NAMALWA (cell line): ENCODE measurements at places on chromosomes 2 and 18.

GRCh38 chr2:199940373-199940772 lies 14.9 kb downstream of the TYW5 start:
- DNase-seq: peak; percentile 62

DNA sequence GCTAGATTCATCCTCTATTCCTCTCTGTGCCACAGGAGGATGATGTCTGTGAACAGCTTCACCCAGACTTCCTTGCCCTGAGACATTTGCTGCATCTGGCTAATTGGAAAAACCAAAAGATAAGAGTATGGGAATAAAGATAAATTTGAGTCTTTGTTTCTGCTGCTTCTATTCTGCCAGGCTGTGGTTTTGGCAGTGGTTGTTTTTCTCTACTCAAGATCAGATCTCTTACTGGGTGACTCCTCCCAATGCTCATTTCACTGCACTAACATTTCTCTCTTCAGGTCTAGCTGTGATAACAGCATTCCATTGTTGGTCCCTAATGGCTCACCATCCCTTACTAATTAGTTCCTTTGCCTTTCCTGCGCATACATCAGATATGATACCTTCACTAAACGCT lies 89.5 kb downstream of the CALCRL start:
- no peak for DNase-seq

DNA sequence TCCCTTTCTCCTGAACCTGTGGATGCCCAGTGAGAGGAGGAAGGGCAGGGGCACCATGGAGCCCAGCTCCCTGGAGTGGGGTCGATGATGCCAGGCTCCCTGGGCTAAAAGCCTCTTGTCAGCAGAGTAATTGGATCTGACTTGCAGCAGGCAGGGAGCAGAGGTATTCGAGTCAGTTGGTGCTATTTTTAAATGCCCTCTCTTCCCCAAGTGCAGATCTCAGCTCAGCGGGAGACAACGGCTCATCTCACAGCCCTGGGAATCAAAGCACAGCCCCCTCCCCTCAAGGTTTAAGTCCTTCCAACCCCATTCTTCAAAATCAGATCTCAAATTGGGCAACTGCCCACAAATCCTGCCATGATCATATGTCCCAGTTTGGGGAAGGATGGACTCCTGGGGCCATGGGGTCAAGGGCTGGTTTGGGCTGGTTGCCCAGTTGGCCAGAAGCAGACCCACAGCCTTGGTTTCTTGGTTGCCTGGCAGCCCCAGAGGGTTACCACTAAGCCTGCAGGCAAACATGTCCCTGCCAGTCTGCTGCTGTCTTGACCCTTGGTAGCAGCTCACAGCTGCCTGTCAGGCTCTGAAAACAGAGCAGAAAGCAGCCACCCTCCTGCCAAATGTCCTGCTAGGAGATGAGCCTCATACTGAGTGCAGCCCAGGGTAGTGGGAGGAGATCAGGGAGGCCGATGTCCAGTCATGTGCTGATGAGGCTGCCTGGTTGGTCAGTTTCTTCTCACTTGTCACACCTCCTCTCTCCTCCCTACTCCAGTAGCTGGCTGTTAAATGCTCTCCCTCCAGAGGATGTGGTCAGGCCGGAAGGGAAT lies 244.9 kb downstream of the LOXHD1 start:
- no peak for DNase-seq

GRCh38 chr2:99605036-99605435 lies 115.2 kb upstream of the REV1 start:
- DNase-seq: no peak

DNA sequence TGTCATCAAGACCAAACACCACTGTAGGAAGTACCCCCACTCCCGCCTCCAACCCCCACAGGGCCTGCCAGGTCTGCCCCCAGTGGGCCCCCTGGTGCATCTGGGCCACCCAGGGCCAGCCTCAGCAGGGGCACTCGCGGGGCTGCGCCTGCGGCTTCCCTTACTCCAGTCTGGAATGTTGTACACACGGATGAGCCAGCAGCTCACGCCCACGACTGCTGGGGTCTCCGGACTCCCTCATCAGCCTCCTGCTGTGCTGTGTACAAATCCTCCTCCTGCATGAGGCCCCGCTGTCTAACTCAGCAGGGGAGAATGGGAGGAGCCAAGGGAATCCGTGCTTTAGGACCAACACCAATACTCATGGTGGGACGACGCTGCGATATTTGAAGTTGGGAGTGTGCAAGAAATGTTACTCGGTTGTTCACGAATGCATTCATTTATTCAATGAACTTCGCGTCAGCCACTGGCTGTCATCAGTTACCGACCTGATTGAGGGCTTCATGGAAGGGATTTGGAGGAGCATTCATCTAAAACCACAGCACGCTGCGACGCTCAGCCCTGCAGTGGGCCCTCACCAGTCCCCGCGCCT lies 654 bp upstream of the ASB1 start:
- DNase-seq: no peak

GRCh38 chr2:1756456-1756855 lies 12.1 kb upstream of the PXDN start:
- no peak for DNase-seq

DNA sequence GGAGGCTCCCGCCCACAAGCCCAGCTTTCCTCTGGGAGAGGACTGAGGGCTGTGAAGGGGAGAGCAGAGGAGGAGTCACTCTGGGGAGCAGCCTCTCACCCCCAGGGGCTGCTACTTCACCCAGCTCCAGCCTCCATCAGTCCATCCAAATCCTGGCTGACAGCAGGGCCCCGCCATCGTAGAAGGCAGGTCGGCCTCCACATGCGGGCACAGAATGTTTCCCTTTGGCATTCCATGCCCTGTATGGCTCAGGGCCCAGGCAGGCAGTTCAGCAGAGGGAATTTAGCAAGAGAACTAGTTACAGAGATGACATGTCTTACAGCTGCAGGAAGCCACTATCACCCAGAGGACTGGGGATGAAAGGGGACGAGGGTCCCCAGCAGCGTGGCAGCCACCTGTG lies 6.4 kb upstream of the ODC1 start:
- DNase-seq: no peak

DNA sequence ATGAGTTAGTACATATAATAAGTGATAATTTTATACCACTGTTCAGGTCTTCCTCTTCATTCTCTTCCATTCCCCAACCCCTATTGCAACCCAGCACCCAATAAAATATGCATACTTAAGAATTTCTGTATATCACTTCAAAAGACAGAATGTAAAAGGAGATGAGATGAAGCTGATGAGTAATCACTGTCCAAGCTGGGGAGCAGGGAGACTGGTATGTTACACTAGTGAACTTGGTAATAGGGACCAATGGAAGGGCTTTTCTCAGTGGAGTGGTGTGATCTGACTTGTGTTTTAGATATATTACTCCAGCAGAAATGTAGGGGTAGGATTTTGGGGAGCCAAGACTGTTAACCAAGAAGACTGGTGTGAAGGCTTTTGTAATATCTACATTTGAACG lies 18.0 kb upstream of the ARHGAP28 start:
- no peak for DNase-seq

DNA sequence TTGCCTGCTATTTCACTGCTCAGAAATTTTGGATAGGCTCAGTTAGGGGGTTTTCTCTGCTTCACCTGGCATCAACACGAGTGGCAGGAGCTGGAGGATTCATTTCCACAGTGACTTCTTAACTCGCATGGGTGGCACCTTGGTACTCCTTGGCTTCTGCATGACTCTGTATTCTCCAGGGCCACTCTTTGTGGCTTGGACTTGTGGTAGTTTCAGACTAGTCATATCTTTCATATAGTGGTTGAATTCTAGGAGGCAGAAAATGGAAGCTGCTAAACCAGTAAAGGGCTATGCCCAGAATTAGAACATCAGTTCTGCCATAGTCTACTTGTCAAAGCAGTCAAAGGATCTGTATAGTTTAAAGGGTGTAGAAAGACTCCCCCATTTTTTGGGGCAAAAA lies 6.8 kb downstream of the MAIP1 start:
- DNase-seq: no peak

DNA sequence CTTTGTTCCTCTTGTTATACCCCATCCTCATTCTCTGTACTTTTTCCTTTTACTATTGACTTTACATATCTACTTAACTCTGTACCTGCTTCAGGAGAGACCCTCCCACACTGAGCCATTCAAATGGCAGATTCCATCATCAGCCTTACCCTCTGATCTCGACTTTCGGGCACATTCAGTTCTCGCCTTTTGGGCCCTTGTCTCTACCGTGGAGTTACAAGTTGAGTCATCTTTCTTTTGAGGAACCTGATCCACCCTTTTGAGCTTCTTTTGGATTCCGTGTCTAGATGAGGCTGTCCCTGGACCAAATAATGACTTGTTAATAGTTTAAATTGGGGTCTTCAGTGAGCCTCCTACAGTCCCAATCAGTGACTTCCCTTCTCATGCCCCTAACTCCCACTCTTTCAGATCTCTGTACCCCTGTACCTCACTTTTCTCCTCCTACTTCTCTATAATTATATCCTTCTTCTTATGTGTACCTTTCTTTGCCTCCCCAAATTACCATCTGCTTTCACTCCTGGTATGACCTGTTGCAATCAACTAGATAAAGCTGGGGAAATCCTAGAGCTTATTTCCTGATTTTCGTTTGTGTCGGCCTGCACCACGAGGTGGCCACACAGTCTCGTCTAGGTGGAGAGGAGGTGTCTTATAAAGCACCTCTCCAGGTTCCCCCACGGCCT lies 17.2 kb downstream of the SP110 start:
- peak; percentile 52 for DNase-seq

- DNase-seq: no peak
Measured at GRCh38 chr2:60479226-60480088, 74.0 kb downstream of the BCL11A start.

DNA sequence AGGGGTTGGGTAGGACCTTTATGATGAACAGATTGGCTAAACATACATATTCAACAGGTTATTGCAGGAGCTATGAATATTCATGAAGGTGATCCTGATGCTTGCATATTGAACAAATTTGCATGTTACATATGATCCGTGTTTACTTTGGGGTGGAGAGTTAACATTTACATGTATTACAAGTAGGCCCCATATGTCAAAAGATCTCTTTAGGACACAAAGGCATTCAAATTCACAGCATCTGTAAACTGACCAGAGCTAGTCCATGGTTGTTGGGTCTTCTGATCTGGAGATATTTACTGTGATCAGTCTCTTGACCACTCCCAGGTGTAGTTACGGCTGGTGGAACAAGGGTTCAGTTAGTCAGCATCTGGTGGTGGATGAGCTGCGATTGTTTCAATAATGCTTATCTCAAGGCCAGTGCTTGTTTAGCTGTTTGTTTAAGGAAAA lies 80.4 kb downstream of the PMAIP1 start:
- peak; percentile 51 for DNase-seq

DNA sequence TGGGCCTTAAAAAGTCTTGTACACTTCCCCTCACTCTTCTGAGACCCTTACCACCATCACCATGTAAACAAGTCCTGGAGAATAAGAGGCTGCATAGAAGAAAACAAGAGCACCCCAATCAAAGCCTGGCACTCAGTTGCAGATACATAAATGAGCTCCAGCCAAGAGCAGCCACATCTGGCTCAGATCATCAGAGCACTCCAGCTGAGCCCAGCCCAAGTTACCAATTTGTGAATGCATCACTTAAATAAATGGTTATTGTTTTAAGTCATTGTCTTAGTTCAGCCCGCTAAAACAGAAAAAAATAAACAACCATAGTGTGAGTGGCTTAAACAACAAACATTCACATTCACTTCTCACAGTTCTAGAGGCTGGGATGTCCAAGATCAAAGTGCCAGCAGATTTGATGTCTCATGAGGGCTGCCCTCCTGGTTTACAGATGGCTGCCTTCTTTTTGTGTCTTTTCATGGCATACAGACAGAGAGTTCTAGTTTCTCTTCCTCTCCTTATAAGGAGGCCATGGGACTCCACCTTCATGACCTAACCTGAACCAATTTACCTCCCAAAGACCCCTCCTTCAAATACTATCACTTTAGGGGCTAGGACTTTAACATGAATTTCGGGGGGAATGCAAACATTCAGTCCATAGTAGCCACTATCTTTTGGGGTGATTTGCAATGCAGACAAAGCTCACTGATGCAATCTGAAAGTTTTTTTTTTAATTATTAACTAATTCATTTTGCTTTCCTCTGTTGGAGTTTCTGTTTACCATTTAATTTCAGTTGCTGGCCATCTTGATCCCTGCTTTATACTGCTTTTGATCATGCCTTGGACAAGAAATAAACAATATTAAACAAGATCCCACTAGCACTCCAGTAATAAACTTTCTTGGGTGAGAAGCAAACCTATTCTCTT lies 187.5 kb upstream of the ACVR2A start:
- DNase-seq: no peak

DNA sequence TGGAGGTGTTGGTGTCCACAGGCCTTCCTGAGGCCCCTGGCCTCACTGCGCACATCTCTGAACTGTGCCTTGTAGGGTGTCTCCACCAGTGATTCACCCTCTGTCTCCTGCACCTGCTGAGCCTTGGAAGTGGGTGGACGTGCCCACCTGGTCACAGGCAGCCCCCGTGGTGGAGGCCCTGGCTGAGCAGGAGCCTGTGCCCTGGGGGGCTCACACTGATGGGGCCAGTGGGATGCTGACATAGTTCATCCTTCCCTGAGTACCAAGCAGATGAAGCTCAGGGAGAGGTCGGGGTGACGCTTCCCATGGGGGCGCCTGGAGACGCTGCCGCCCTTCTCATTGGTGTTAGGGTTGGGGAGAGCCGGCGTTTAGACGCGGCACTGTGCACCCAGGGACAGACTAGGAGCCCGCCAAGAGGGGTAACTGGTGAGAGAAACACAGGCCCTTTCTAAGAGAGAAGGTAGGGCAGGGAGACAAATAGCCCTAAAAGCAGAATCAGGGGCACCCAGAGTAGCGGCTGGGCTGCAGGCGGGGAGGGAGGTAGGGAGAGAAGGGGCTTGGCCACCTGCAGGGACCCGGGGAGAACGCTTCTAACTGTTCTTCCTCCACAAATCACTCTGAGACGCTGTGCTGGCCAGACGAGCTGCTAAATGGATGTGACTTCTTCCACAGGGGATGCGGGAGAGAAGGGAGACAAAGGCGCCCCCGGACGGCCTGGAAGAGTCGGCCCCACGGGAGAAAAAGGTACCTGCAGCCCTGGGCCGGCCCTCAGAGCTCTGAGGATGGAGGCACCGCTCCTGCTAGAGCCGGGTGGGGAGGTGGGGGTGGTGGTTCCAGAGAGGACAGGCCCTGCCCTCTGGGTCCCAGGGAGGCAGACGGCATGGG lies 18.0 kb downstream of the COLEC11 start:
- DNase-seq: no peak

DNA sequence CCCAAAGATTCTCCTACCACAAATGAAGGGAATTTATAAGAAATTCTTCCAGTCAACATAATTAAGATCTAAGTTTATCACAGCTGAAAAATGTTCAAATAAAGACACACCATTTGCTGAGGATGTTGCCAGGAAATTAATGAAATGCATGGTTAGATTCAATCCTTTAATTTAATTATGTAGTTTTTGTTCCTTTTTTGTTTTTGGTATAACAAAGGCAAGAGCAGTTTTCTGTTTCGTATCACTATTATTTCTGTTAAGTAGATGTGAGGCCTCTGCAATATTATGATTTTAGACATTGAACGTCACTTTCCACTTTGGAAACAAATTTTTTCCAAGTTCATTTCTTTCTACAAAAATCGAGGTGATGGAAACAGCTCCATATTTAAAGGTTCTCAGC lies 440.0 kb downstream of the THSD7B start:
- no peak for DNase-seq

- DNase-seq: no peak
Measured at GRCh38 chr2:119650846-119651370, 28.1 kb upstream of the TMEM177 start.
